ENCODE measurements at places on chromosomes 3 and 15.
A peak's percentile ranks its signal among the peaks of the same experiment; 100 is the strongest.

- DNase-seq: no peak
These were observed 1.5 kb downstream of the MRPL46 start for GRCh38 chr15:88465633-88466224.

- DNase-seq: no peak
These were observed 19.6 kb downstream of the SRGAP3 start for GRCh38 chr3:9229879-9230278.

GRCh38 chr15:83205725-83206324 lies 1.8 kb downstream of the HDGFL3 start:
- no peak for DNase-seq

DNA sequence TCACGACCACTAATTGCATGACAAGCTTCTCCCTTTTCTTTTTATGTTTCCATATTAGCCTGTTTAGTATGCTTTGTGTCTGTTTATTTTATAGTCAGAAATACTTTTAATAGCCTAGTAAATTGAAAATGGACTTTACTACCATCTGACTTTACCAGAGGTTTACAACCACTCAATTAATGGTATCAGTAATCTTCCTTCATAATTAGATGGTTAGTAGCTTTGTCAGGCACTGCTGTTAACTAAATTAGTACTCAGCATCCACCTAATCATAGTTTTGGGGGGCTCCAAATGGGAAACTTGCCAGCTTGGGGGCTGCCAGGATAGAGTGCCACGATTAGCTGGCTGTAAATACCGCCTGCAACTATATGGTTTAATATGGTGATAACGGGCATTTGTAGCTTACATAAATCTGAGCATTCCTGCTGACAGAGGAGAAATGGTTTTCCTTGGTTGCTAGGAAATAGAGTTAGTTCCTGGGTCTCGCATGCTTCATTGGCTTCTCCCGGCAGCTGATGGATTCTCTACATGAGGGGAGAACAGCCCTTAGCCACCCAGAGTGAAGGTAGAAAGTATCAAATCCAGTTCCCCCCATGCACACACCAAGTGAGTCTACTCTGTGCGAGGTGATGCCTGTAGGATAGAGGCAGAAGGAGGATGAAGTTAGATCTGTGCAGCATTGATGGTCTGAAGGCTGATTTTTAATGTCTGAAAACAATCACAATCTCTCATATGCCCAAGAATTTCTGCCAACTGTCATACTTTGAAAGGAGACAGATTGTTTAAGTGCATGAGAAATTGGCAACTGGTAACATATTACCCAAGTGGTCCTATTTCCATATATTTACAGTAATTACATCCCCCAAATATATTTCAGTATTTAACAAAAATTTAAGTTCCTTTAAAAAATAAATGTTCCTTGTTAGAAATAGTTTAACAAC lies 326.6 kb upstream of the PROK2 start:
- DNase-seq: no peak

- DNase-seq: no peak
These were observed 16.5 kb downstream of the ANXA2 start for GRCh38 chr15:60381148-60381788.

GRCh38 chr3:4751029-4751501 lies 228.2 kb upstream of the BHLHE40 start:
- no peak for DNase-seq

DNA sequence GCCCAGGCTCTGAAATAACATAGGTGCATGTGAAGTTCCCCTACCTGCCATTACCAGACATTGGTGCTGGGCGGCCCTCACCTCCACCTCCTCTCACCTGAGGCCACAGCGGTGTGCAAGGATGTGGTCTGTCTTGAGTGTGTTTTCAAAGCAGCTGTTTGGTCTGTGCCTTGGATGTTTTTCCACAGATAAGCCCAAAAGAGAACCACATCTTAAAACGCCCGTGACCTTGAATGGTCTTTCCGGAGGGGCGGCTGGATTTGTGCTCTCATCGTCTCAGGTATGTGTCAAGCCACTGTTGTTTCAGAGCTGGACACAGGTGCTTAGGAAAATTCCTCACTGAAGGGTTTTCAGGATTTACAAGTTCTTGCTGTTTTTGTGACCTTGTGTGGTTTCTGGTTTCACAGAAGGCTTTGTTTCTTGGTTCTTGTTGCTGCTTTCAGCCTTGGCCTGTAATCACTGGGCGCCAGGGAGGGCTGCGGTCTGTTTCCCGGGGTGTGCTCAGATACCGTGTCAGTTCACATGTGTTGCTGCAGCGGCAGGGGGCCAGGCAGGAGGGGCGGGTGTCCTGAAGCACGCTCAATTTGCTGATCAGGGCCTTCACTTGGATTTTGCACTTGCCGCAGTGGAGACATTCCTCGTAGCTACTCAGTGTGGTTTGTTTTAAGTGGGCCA lies 128.4 kb downstream of the IGF1R start:
- peak; percentile 65 for DNase-seq

DNA sequence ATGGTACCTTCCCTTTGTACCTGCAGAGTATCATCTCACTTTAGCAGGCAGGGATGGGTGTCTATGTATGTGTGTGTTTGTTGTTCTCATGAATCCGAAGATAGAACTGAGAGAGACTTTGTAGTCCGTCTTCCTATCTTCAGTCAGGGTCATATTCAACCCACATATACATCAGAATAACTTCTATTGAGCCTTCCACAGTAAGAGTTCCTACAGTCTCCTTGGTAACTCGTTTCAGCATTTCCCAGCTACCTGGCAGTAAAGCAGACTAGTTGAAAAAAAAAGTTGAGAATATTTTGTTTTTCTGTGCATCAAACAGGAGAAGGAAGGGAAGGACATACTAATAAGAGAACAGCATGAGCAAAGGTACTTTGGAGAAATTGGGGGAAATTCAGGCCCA lies 106.8 kb downstream of the VPS8 start:
- DNase-seq: no peak

GRCh38 chr15:50685976-50686468 lies 575 bp downstream of the TRPM7 start:
- peak; percentile 91 for DNase-seq

GRCh38 chr3:32148351-32148750 lies 41.9 kb downstream of the GPD1L start:
- DNase-seq: no peak

- DNase-seq: peak; percentile 67
These were observed 25.2 kb downstream of the GOLGA6D start for GRCh38 chr15:75307778-75308390.

- no peak for DNase-seq
These were observed 1.2 kb downstream of the CADPS start for GRCh38 chr3:62873761-62874710.

DNA sequence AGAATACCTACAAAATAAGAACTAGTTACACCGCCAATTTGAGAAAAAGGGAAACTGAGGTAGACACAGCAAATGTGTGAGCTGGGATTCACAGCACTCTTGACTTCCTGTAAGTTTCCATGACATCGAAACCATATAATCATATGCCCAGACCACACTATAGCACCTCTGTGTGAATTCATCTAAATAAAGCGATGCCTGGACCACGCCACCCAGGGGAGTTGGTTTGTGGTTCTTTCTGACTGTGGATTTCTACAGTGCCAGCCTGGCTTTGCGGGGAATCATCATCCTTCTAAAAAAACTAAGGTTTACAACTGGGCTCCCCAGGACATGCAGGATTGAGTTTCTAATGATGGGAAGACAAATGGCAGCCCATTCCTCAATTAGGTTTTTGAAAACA lies 23.5 kb upstream of the CA12 start:
- no peak for DNase-seq

DNA sequence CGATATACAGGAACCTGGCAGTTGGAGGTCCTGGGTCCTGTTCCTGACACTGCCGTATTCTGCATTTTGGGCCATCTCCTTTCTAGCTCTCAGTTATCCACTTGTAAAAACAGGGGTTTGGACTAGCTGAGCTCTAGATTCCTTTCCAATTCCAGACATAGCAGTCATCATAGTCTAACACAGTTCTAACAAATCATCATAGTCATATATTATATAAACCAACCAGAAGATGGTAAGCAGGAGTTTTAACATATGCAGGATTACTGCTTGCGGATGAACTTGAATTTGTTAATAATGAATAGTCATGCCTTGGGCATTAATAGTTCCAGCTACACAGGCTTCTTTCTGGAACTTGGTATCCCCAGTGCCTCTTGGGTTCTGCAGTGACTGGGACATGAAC lies 26.6 kb downstream of the MASP1 start:
- DNase-seq: no peak

DNA sequence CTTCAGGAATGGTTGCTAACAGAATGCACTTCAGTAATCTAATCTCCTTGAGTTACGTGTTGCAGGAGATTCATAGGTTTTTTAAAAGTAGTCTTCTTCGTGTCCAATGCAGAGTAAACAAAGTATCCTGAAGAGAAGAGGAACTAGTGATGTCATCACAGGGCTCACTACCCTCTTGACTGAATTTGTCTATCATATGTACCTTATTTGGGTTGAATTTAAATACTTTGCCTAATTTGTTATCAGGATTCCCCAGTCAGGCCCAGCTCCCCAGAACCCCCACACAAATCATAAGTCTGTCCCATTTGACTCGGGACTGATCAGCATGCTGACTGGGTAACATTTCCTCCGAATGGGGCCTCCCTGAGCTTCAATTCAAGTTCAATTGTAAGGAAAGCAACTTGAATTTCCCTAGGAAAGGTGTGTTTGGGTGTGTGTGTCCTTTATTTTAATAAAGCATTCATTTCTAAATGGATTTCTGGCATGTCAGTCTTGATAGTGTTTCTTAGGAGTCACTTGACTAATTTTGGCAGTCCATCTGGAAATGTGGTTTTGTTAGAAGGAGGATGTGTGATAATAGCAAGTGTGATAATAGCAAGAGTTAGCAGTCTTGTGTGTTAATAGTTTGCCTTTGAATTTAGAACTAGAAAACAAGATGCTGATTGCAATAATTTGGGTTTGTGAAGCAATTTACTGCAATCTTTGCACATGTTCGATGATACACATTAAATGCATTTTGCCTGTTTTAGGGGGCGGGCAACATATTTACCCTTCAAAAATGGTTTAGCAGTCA lies 21.9 kb downstream of the OXNAD1 start:
- DNase-seq: peak; percentile 70

- no peak for DNase-seq
These were observed 15.7 kb downstream of the EMC4 start for GRCh38 chr15:34240537-34240936.
